ENCODE measurements at places on chromosomes 5 and 9. TPM values are rescaled to one million over a fixed set of nuclear protein-coding genes. Genes with fewer than 3 reads are reported as not detected.

GRCh38 chr9:84754881-84755280 lies 85.4 kb downstream of the NTRK2 start:
- DNase-seq, result no peak

- DNase-seq, result peak; percentile 81
These were observed at the start of gene PLEKHG4B for GRCh38 chr5:91556-92263. Gene PLEKHG4B (plus strand): TSS chr5:92168. CDS start chr5:92232, 64 bp downstream.

DNA sequence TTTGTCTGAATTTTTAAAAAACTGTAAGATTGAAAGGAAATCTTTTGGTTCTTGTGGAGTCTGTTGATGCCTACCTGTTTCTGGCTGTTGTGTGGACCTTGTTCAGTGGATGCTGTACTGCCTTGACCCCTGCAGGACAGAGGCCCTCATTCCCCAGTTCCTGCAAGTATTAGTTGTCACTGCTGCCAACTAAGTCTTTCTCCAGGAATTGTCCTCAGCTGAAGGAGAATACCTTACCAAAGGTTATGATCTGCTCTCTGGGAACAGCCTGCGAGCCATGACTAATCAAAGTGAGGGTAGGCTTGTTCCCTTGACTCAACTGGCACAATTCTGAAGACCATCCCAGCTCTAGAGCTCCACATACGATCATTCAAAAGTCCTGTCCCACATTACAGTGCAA lies 145.3 kb upstream of the FST start:
- no peak for DNase-seq

DNA sequence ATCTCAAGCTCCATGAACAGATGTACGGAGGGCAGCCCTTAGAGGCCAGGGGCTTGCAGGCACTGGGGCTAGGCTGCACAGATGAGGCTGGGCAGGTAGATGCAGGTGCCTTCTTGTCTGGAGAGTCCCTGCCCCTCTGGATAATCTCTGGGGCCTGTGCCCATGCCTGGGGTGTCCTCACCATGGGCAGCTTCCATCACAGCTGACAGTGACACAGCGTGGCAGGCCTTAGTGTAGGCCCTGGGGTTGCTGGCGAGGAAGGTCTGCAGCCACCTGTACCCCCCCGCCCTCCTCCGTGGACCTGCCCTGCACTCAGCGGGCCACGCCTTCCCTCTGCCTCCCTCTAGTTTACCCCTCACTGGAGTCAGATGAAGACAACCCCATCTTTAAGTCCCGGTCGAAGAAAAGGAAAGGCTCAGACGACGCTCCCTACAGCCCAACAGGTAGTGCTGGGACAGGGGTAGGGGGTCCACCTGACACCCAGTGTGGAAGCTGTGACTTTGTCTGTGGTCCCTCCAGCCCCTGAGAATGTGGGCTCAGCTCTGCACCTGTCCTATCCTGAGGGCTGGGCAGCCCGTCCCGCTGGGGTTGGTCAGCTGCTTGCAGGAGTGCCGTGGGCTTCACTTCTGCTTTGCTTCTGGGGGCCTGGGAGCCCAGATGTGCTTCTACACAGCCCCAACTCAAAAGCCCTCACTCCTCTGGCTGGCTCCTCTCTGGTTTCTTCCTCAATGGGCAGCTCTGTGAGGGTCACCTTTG lies 98.4 kb downstream of the PHF2 start:
- no peak for DNase-seq

DNA sequence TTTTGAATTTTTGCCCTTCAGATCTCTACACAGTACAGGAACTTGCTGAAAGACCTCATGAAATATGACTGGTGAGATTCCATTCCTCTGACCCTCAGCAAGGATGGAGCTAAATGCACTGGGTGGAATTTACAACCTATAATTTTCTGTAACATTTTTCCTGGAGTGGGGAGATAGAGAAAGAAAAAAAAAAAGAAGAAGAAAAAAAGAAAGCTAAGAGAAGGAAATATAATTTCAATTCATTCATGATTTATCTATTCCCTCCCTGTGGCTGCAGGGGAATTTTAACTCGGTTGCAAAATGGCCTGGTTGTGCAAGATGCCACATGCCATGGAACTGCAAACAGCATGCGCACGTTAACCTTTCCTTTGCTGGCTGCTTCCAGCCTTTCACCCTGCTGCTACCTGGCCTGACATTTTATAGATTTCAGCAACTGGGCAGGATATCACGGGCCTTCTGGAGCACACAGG lies 155.4 kb downstream of the FSTL4 start:
- DNase-seq, result no peak

GRCh38 chr5:36596247-36596646 lies 10.2 kb upstream of the SLC1A3 start:
- no peak for DNase-seq

DNA sequence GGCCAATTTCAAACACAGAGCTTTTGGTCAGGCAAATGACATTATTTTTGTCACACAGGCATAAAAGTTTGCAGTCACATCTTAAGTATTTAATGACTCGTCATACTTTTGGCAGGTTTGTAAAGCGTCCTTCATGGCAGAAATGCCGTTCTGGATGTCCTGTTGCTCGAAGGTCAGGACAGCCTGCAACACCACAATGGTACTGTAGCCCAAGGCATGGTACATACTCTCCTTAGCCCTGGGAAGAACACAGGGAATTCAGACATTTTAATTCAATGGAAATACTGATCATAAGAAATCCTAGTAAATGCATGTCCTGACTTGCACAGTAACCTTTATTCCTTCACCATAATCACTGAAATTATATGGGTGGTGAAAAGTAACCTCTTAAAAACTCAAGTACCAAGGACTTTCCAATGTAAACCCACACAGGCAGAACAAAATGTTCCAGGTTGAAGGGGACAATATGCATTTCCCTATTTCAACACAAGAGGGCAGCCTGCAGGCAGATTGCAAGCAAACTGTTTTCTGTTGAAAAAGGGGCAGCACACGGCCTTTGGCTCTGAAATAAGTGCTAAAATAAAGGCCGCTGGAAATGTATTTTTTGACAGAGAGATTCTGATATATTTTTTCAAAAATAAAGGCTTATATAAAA lies 95.7 kb downstream of the TTC39B start:
- DNase-seq, result peak; percentile 73

DNA sequence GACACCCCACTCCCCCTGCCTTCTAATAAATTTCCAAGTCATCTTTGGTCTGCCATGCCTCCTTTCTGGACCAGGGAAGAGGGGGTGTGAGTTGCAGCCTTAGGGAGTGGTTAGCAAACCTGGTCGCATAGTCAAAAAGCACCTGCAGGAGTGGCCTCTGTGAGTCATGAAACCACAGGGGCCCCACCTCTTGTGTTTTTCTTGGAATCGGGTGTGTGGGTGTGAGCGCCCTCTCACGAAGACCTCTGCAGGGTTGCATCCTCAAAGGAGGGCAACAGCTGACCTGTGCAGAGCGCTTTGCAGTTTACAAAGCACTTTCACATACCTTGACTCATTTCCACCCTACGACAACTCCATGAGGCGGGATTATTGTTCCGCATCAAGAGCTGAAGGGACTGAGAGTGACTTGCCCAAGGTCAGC lies 36.8 kb upstream of the TEX48 start:
- DNase-seq, result no peak

DNA sequence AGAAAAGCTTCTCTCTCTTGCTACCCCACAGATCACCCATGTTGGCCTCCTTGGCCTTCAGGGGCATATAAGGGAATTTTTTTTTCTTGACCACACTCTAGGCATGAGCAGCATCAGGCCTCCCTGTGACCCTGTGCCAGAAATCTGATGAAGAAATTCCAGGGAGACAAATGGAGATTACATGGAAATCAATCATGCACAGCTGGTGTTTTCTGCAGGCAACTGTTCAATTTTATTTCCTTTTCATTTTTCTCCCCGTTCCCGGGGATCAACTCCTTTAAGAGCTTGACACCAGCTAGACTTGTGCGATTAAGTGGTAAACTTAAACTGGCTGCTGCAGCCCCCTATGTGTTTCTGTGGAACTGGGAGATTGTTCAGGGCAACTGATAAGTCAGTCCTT lies 59.3 kb downstream of the GALNT10 start:
- no peak for DNase-seq

GRCh38 chr5:153429761-153430380 lies 60.6 kb upstream of the GRIA1 start:
- DNase-seq, result peak; percentile 52

GRCh38 chr9:23648651-23649050 lies 177.4 kb downstream of the ELAVL2 start:
- no peak for DNase-seq

- no peak for DNase-seq
These were observed 16.5 kb downstream of the MRPL36 start for GRCh38 chr5:1783216-1783554.

GRCh38 chr5:102986074-102986473 lies 133.9 kb downstream of the GIN1 start:
- no peak for DNase-seq

GRCh38 chr5:6457592-6457991 lies 8.9 kb downstream of the UBE2QL1 start:
- no peak for DNase-seq

DNA sequence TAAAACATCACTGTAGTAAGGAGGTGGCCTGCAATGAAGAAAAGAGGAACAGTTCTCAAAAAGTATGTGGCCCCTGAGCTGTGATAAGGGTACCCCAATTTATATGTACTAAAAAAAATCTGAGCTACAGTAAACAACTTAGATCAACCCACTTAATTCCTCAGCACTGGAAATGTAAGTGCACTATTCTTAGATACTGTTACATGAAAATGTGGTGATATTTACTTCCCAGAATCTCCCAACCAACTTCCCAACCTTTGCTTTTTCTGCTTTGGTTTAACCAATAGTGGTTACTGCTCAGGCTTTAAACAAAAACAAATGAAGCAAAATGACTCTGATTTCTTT lies 114.8 kb downstream of the SEMA5A start:
- no peak for DNase-seq

DNA sequence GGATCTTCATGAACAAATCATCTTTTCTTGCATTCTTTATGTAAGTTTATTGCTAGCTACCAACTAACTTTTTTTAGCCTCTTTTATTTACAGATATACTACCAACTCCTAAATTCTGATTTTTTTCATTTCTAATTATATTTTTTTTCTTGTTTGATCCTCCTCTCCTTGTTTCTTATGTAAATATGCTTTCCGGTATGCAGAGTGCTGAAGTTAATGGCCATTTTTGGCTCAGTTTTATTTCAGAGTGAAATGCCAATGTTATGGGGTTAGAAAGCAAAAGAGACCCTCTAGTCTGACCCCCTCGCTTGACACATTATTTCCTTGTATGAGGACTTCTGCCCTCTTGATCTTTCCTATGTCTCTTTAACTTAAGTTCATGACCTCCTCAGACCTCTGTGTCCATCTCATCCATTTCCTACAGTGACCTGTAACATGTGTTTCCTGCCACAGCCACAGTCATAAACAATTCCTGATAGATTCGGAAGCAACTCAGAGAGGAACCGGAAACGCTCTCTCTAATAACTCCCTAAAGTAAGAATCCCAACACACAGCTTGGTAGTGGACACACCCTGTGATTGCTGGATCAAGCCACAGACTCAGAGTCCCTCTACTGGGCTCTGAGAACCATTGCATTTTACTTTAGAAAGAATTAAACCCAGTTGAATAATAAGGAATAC lies 42.9 kb upstream of the AFAP1L1 start:
- DNase-seq, result peak; percentile 73

DNA sequence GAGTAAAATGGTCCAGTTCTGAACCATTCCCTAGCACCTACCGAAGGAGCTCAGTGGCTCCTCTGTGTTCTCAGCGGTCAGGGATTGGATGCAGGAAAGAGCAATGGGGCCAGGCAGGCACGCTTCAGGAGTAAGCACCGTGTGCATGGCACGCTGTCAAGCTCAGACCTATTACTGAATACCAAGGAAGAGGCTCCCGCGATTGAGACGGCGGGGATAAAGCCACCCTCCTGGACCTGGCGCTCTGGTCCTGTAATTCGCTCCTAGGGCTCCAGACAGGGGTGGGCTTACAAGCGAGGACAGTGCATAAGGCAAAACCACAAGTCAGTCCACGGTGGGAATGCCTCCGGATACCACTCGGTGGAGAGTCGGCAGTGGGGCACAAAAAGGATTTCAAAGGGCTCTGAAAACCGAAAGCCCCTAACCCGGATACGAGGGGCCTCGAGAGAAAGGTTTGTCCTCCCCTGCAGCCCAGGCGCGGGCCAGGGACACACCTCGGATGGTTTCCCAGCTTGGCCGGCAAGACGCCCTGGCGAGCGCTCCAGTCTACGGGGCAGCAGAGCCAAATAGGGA lies 988 bp downstream of the OXCT1 start:
- peak; percentile 78 for DNase-seq

DNA sequence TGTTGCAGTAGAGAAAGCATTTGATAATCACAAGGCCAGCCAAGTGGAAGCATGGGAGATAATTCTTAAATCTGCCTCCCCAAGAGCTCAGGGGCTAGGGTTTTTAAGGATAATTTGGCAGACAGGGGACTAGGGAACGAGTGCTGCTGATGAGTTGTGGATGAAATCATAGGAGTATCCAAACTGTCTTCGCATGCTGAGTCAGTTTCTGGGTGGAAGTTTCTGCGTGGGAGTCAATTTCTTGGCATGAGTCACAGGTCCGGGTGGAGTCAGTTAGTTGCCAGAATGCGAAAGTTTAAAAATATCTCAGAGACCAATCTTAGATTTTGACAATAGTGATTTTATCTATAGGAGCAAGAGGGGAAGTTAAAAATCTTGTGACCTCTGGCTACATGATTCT lies 112.6 kb downstream of the TMC1 start:
- DNase-seq, result no peak

- DNase-seq, result no peak
These were observed 56.8 kb downstream of the FAT2 start for GRCh38 chr5:151534350-151534749.

DNA sequence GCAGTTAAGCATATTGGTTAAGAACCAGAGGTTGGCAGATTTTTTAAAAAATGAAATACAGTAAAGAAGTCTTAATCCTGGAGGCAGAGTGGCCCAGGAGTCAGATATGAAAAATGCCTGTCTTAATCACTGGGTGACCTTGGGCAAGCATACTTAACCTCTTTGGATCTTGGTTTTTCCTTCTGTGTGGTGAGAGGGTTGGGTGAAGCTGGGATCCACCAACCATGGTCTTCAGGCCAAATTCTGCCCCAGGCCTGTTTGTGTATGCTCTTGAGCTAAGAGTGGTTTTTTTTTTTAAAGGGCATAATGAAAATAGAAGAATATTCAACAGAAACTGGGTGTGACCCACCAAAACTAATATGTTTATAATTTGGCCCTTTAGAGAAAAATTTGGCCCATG lies 20.0 kb upstream of the TEX48 start:
- DNase-seq, result no peak

Gene F2RL2
- 0.63 TPM for polyA plus RNA-seq

Gene SPATA31A3
- polyA plus RNA-seq, result not detected

Gene FOXD4L4
- polyA plus RNA-seq, result 0.43 TPM

Gene NMRK1
- 13.8 TPM for polyA plus RNA-seq

Gene ENTPD8
- 0.90 TPM for polyA plus RNA-seq

Gene TICAM2
- 3.8 TPM for polyA plus RNA-seq

Gene PCDHA9
- polyA plus RNA-seq, result 3.5 TPM

Gene SIT1
- polyA plus RNA-seq, result 0.36 TPM

Gene INSL6
- polyA plus RNA-seq, result 0.35 TPM

Gene PPP2R2B
- polyA plus RNA-seq, result 166 TPM

Gene IL4
- polyA plus RNA-seq, result 0.43 TPM

Gene CFAP90
- 38.4 TPM for polyA plus RNA-seq

Gene MPDZ
- 72.8 TPM for polyA plus RNA-seq

Gene DIPK1B
- polyA plus RNA-seq, result 65.0 TPM
